ENCODE measurements at places on chromosomes 5 and 9.

GRCh38 chr5:171913987-171914273 lies 92.5 kb downstream of the FBXW11 start:
- DNase-seq: no peak

GRCh38 chr5:98880598-98880997 lies 48.2 kb downstream of the CHD1 start:
- no peak for DNase-seq

- DNase-seq: no peak
Observed at GRCh38 chr9:91900055-91900796, 49.8 kb downstream of the ROR2 start.

DNA sequence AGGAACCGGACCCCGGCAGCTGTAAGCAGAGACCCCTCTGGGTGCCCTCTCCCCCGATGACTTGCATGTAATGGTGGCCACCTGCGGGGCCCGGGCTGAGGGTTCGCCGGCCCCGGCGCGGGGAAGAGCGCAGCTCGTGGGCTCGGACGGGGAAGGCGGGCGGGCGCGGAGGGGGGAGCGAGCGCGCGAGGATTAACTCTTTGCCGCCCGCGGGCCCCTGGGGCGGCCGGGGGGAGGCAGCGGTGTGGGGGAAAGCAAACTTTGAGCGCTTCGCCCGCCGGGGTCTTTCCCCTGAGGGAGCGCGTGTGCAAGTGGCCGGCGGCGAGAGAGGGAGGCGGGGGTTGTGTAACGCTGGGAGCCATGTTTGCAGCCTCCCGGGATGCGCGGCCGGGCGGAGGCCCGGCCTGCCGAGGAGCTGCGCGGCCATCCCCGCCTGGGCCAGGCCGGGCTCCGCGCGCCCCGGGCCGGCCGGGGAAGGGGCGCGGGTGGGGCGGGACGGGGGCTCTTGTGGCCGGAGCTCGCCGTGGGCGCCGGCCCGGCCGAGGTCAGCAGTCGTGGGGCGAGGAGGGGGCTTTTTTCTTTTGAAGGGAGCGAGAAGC lies 547 bp downstream of the ANP32B start:
- DNase-seq: peak; percentile 50

DNA sequence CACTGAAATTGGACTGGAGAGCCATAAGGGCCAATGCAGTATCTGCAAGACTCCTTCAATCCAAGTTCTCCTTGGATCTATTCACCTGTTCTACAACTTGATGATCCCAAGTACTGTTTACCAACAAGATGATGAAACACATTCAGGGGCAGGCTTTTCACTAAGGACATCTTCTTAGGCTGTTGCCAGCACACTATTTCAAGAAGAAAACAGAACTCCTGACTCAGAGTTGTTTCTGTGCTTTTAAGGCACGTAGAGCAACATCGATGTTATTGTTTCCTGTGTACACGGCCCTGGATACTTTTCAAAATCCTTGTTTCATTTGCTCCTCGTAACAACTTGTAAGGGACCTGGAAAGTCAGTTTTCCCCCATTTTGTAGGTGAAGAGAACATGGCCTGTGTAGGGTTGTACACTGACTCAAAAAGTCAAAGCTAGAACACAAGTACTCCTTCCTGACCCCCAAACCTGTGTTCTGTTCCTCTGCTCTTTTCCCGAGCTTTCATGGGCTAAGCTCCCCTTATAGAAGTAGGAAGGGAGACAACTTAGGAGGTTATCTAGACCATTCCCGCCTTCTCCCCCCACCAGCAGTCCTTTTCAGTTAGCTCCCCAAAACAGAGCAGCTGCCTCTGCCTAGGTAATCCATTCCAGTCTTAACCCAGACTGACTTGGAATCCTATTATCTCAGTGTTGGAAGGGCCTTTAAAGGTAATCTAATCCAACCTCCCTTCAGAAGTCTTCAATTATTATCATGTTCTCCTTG lies 5.2 kb upstream of the MGAT1 start:
- peak; percentile 34 for DNase-seq

- DNase-seq: no peak
Observed at GRCh38 chr5:140399979-140400729, 1.5 kb upstream of the ANKHD1 start.

GRCh38 chr5:42274913-42275312 lies 148.3 kb upstream of the GHR start:
- DNase-seq: no peak

- no peak for DNase-seq
Observed at GRCh38 chr9:98428454-98428853, 173.0 kb upstream of the TBC1D2 start.

All from CD14-positive monocyte (primary cell).